ENCODE measurements at places on chromosomes 4 and X.

GRCh38 chrX:55908661-55909212 lies 191.2 kb downstream of the RRAGB start:
- DNase-seq: no peak

GRCh38 chr4:8769645-8770517 lies 101.8 kb downstream of the HMX1 start:
- DNase-seq: no peak

GRCh38 chr4:99381588-99382175 lies 29.1 kb upstream of the ADH1C start:
- DNase-seq: no peak

GRCh38 chrX:124256216-124256615 lies 76.2 kb upstream of the TEX13D start:
- no peak for DNase-seq
